Upper lobe of right lung (tissue), 1 donor: ENCODE measurements at places on chromosomes 7 and 10. TPM values are rescaled to one million over a fixed set of nuclear protein-coding genes. Genes with fewer than 3 reads are reported as not detected.

Gene CNPY1
- not detected for total RNA-seq

Gene ABCC2
- 1.1 TPM for total RNA-seq

Gene MYL7
- total RNA-seq = 3.1 TPM

Gene WIPF3
- total RNA-seq = 0.67 TPM

GRCh38 chr10:73871295-73872189 is 2.8 kb downstream of the CAMK2G start:
- no peaks in the 10 kb centered on the region for H3K27me3 ChIP-seq
- no peak overlapping the region for H3K27ac ChIP-seq
- H3K4me1 ChIP-seq = peaks cover 37% of the 10 kb centered on the region
- H3K4me3 ChIP-seq = no peak overlapping the region

- H3K36me3 ChIP-seq = no peaks in the 10 kb centered on the region
- no peak overlapping the region for H3K4me3 ChIP-seq
- DNase-seq = no peak
- no peaks in the 10 kb centered on the region for H3K4me1 ChIP-seq
- H3K27me3 ChIP-seq = peaks cover 6% of the 10 kb centered on the region
Measured at GRCh38 chr7:45420843-45421495, 153.2 kb upstream of the ADCY1 start.

- no peak overlapping the region for H3K27ac ChIP-seq
- H3K36me3 ChIP-seq = no peaks in the 10 kb centered on the region
- H3K27me3 ChIP-seq = peaks cover 13% of the 10 kb centered on the region
- H3K4me1 ChIP-seq = no peaks in the 10 kb centered on the region
- DNase-seq = peak; percentile 77
Measured at GRCh38 chr10:13074563-13075451, 25.2 kb upstream of the OPTN start.

GRCh38 chr7:98126311-98127142 is 19.9 kb downstream of the LMTK2 start:
- no peak overlapping the region for H3K27ac ChIP-seq
- DNase-seq = no peak
- H3K4me3 ChIP-seq = no peak overlapping the region
- H3K4me1 ChIP-seq = peaks cover 19% of the 10 kb centered on the region

GRCh38 chr10:21705142-21705827 is 171.3 kb downstream of the MLLT10 start:
- H3K4me1 ChIP-seq = no peaks in the 10 kb centered on the region
- no peaks in the 10 kb centered on the region for H3K27me3 ChIP-seq
- no peaks in the 10 kb centered on the region for H3K36me3 ChIP-seq
- no peak overlapping the region for H3K4me3 ChIP-seq
